ENCODE measurements at places on chromosomes 5 and 9.

- peak; percentile 44 for DNase-seq
These were observed 717.1 kb upstream of the ZNF608 start for GRCh38 chr5:125463466-125464092.

- DNase-seq: no peak
These were observed 1.9 kb downstream of the LRRC19 start for GRCh38 chr9:27003426-27004077.

DNA sequence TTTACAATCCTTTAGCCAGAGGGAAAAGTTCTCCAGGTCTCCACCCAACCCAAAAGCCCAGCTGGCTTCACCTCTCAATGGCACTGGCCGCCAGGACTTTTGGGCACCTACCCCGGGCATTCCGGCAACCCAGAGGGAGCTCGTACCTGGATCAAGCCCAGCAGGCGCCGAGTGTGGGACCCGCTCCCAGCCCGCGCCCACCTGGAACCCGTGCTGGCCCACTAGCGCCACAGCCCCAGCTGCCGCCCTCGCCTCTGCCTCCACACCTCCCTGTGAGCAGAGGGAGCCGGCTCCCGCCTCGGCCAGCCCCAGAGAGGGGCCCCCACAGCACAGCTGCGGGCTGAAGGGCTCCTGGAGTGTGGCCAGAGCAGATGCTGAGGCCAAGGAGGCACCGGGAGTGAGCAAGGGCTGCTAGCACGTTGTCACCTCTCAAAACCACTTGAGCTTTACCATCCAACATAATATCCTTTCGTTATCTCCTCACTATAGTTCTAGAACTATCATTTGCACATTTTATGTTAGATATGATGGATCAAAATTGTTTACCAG is 69.7 kb downstream of the GCNT1 start:
- no peak for DNase-seq

GRCh38 chr5:122154491-122154890 is 25.1 kb downstream of the ZNF474 start:
- no peak for DNase-seq

GRCh38 chr9:130660326-130660682 is 4.1 kb upstream of the PRDM12 start:
- no peak for DNase-seq

DNA sequence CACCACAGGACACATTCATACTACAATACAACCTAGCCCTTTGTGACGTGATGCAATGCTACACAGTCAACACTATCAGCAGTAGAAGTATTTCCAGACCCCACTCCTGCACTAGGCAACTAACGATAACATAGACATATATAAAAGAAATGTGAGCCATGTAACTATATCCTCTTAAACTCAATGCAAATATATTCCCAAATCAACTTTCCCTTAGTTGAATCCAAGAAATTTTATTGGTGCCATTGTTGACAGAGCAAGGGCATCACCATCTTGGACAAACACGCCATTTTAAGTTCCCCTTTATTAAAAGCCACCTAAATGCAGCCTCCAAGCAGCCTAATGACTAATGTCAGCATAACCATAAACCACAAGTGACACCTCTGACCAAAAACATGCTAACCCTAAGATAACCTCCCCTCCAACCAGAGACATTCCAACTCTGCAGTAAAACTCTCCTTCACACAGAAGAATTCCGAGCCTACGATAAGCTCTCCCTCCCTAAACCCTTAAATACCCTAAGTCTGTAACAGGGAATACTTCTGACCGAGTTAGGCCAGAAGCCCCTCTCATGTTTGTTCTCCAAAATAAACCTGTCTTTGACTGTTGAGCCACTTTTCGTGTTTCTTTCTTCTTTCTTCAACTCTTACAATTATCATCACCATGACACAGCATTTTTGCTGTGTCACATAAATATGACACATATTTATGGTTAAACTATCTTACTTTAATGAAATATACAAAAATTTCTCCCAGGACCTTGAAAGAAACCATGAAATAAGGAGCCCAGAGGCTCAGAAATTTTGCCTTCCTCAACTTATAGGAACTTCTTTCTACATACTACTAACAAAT is 1497.8 kb downstream of the EFNA5 start:
- no peak for DNase-seq

DNA sequence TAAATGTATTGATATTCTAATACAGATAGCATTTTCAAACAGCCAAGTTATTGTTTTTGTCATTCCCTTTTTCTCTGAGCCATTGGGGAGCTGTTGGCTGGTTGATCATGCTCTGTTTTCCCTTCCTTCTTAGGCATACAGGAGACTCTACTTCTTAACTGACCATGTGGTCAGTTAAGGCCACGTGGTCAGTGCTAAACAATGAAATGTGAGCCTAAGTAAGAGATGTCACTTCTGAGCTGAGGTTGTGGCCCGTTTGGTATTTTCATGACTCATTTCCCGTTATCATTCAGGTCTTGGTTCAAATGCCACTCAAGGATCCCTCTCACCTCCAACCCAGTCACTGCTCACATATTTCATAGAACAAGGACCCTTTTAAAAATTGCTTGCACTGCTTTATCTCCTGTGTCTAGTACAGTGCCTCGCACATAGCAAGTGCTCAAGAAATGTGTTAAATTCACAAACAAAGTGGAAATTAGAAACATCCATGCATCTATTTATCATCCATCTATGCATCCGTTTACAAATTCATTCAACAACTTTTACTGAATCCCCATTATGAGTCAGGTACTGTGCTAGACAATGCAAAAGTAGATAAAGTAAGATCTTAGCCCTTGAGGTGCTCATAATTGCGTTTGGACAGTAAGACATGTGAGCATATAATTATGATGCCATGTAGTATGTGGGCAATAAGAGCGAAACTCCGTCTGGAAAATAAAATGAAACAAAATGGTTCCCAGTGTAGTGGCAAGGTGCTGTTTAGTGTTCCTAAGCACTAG is 50.7 kb downstream of the ARRDC3 start:
- DNase-seq: no peak

- DNase-seq: peak; percentile 59
These were observed 139.3 kb upstream of the IER5L start for GRCh38 chr9:129317179-129318011.

DNA sequence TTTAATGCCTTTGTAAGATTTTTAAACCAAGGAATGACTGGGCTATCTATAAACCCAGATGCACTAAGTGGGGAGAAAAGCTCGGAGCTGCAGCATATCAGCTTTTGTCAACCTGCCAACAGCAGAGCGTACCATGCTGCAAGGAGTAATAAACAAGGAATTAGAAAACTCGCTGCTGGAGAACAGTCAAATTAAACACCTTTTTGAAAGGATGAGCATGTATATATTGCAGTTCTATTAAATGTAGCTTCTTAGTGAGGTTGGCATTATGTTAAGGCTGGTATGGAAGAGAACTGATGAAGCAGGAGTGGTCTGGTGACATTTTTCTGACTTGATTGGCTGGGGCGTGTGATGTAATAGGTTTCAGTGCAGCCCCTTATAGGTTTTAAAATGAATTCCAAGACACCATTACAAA is 74.7 kb downstream of the PIK3R1 start:
- DNase-seq: no peak

DNA sequence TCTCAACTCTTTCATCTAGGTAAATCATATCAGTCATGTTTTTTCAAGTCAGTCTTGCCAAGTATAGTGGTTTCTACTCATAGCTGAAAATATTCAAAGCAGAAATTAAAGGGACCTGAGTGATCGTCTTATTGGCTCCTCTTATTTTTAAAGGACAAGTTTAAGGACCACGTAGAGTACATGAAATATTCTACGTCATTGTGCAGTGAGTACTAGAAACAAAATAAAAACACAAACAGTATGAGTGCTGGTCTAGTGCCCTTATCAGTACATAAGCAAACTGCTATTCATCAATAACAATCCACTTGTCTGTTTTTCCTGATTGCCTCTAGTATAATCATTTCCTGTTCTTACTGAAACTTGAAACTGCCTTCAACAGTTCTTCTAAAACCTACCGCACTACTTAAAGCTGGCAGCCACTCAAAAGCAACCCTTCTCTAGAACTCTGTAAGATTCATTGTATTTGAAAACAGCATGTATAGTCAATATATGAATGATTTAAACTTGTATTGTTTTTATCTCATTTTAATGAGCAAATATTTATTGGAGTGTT is 853.7 kb downstream of the TAF11L14 start:
- DNase-seq: no peak

DNA sequence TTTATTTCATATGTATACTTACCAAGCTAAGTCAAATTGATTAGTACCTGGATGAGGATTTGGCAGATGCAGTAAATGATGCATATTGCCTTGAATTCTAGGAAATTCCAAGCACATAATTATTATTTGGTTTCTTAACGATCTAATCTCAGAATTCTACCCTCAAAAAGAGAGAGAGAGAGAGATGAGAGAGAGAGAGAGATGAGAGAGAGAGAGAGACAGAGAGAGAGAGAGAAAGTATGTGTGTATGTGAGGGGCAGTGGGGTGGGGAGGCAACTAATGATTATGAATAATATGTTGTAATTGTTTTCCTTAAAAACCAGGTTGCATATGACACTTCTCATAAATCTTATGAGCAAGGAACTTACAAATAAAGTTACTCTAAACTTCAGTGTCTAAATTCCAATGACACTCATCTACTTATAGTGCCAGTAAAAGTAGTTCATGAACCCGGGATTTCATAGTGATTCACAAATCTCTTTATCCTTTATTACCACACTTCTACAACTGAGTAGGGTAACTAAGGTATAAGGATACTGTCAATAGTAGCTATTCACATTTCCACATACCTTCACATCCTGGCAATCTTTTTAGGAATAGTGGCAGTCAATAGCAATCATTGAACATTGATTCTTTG is 60.5 kb upstream of the EDIL3 start:
- DNase-seq: no peak

DNA sequence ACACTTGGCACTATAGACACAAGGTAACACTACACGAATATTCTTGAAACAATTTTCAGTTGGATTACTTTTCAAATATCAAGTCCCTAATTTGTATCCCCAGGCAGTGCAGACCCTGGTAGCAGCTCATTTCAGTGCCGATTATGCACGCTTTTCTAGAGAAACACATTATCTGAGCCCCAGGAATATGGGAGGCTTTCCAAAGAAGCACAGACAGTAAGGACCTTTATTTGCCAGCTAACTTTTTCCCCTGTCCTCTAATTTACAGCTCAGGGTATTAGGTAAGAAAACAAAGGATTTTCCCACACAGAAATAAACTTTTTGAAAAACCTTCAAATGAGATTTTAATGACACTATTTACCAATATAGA is 852.3 kb upstream of the DMAC1 start:
- no peak for DNase-seq

- DNase-seq: no peak
These were observed 609.9 kb downstream of the ACTL7B start for GRCh38 chr9:108245901-108246300.

DNA sequence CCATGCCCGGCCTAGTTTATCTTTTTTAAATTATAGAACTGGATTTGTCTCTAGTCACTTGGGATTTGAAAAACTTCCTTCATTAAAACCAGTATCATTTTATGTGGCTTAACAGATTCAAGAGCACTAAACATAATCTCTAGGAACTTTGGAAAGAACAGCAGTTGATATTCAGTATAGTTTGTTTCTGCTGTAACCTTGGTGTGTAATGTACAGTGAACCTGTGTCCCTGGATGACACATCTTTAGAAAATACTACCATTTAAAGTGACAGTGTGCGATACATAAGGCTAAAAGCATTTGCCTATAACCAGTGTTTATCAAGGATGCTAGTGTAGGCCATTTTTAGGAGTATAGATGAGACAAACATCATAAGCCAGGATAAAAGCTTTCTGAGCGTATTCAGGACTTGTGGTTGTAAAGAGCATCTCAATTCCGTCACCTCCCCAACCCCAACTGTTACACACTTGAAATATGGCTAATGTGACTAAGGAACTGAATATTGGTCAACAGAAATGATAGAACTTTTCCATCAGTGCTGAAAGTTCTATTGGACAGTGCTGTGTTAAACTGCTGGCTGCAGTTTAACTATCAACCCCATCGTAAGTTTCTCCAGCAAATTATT is 4.4 kb downstream of the SNX18 start:
- no peak for DNase-seq

DNA sequence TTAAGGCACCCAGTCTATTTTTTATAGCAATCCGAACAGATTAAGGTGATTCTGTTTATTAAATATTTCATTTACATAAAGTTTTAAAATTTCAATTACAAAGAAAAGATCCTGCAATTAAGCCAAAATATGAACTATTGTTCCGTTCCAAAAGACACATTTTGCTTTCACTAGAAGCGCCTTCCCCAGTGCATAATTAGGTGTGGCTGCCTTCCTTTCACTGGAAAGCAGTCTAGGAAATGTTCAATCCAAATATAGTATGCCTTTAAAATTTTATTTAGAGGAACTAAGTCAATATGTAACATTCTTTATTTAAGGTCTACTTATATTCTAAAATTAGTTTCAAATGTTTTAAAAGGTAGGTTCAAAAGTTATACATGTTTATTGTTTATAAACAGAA is 7.6 kb downstream of the CTNNAL1 start:
- no peak for DNase-seq

- DNase-seq: peak; percentile 89
These were observed 1.3 kb downstream of the MAN2A1 start for GRCh38 chr5:109690975-109691574.

DNA sequence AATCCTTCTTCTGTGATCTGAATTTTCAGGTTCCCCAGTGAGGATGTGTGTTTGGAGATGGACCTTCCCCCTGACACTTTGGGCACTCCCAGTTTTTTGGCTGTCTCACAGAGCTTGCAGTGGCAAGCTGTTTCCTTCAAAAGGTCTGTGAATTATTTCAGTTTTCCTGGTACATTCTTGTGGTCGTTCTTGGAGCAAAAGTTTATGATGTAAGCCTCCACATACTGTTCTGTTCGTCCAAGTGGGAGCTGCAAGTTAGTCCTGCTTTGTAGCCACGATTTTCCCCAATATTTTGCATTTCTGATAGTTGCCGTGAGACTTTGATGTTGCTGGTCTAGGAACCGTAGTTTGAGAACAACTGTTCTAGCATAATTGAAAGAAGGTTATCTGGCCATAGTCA is 88.3 kb downstream of the MTAP start:
- DNase-seq: no peak

- no peak for DNase-seq
These were observed 293.4 kb upstream of the IRX1 start for GRCh38 chr5:3302228-3302627.

- no peak for DNase-seq
These were observed 593.6 kb downstream of the MTRR start for GRCh38 chr5:8462565-8462964.

GRCh38 chr9:115211413-115212124 is 93.6 kb upstream of the TNC start:
- no peak for DNase-seq

DNA sequence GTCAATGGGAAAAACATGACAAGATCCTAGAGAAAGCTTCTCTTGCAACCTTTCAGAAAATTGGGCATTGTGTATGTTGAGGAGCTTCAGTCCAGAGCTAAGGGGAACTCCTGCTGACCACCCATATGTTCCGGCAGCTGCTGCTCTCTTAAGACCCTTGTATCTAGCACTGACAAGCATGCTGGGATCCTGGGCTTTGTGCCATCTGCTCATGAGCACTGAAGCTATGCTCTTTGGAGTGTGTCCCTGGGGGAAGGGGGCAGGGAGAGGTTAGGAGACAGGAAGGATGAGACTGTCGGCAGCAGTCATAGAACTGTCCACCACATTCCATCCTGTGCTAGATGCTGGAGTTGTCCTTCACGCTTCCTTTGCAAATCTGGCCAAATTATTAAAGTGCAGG is 109.3 kb downstream of the JAKMIP2 start:
- DNase-seq: peak; percentile 69

GRCh38 chr9:88056876-88057275 is 81.4 kb downstream of the SPATA31C2 start:
- DNase-seq: no peak

Data from right hindlimb (tissue), 1 donor.